ENCODE measurements at places on chromosomes 6 and 20. TPM values are rescaled to one million over a fixed set of nuclear protein-coding genes. Genes with fewer than 3 reads are reported as not detected.

Gene CLPSL2
- total RNA-seq, result 0.60 TPM

Gene GGTLC1
- total RNA-seq, result not detected

Gene ZC2HC1B
- total RNA-seq, result not detected

Gene FRS3
- total RNA-seq, result 2.5 TPM

Gene CAGE1
- total RNA-seq, result not detected

Gene GID8
- 23.7 TPM for total RNA-seq

Gene EEF1A2
- 177 TPM for total RNA-seq

Gene MOG
- not detected for total RNA-seq
